ENCODE measurements at places on chromosomes 5 and 9. TPM values are rescaled to one million over a fixed set of nuclear protein-coding genes. Genes with fewer than 3 reads are reported as not detected.

TMC1 gene
- 0.28 TPM for total RNA-seq

TCOF1 gene
- total RNA-seq, result 21.7 TPM

NDUFAF2 gene
- total RNA-seq, result 15.6 TPM

C5orf52 gene
- total RNA-seq, result 3.6 TPM

CD274 gene
- 3.2 TPM for total RNA-seq

GRCh38 chr9:117719161-117719920 lies 15.1 kb downstream of the TLR4 start:
- no peak for DNase-seq

DNA sequence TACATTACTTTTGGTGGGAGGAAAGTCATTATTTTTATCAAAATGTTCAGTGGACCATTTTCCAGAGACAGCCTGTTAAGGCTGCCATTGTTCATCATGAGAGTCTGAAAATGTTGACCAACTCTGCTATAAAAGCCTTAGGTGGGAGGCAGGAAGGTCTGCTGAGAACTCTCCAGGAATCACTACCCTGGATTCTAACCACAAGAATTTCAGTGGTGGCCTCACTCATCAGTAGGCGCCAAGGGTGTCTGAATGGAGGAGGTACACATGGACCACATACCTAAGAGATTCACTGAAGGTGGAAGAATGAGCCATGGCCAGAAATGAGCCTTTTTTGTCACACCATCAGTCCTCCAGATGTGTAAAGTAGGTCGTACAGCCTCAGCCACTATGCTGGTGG lies 21.0 kb upstream of the TLX3 start:
- DNase-seq, result no peak

DNA sequence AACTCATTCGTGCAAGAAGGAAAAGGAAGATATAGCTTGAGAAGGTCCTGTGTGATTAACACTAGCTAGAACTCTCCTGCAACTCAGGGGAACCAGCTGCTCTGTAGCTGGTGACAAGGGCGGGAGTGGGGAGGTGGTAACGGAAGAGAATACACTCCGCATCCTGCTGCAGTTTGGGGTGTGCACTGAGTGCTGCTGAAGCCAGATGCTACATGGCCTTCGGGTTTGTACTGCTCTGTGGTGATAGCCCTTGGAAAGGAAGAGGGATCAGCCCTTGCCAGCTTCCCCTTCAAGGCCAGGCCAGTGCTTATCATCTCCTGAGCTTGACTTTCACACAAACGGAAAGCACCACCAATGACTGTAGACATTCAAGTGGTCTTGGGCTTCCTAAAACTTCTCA lies 34.3 kb downstream of the FRMD3 start:
- no peak for DNase-seq

DNA sequence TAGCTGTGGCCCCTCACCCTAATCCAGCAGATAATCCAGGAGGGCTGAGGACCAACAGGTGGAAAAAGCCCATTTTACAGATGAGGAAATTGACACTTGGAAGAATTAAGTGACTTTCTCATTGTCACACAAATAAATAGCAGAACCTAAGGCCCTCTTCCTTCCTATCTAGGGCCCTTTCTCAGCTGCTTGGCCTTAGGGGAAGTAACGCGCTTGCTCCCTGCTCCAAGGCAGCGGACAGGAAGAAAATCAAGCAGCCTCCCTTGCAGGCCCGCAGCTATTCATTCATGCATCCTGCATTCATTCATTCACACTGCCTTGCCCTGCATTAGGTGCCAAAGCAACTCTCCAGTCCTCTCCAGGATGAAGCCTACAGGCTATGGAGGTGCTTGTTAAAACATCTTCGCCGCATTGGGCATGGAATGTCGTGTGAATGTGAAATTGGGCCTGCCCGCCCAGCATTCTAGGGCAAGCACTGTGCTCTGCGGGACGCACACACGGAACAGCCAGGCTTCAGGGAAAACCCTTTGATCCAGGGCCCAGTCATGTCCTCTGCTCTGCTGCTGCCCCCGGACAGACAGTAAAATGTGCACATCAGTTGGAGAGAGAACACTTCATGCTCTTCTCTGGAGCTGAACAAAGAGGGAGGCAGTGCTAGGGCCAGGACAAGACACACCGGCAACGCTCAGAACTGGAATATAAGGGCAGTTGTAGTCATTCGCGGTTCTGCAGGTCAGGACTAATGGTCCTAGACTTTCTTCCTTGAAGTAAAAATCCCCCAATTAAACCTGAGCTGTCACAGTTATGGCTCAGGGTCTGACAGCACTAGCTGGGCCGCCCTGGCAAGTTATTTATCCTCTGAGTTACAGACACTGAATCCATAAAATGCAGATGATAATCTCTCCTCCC lies 166.0 kb downstream of the COL23A1 start:
- DNase-seq, result no peak

GRCh38 chr5:152142840-152143469 lies 218.3 kb upstream of the GLRA1 start:
- DNase-seq, result no peak

DNA sequence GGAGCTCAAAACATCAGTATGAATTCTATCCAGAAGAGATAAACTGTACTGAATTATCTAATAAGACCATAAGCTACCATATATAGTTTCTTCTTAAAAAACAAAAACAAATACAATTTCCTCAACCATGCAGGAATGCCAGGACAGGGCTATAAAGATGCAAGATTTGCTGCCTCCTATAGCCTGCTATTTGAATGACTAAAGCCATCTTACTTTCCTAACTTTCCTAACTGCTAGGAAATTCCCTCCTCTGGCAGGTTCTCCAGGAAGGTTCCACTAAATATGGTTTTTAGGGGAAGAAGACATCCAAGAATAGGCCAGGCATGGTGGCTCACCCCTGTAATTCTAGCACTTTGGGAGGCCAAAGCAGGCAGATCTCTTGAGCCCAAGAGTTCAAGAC lies 15.1 kb downstream of the KIF27 start:
- no peak for DNase-seq

DNA sequence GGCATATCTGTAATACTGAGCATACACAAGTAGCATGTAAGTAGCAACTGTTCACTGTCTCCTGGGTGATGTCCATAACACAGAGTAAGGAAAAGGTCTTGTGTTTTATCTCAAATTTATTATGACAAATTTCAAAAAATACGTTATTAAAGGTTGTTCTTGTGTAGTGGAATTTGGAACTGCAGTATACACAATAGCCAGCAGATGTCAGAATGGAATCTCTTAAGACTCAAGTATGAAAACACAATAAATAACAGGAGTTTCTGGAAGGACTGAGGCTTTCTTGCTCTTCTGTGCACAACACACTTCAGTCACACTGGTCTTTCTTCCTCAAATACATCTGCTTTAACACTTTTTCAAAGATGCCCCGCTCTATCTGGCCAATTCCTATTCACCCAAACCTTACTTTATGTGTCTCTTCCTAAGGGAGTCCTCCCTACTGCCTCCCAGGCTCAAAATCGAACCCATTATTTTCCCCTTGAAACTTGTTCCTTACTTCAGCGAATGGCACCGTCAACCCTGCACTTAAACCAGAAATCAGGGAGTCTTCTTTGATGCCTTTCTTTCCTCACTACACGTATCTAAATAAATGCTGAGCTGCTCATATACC lies 6.5 kb upstream of the FBXO10 start:
- DNase-seq, result no peak

GRCh38 chr5:61346511-61346910 lies 14.5 kb downstream of the ZSWIM6 start:
- DNase-seq, result no peak
